Activated naive CD8-positive, alpha-beta T cell treated with anti-CD3 and anti-CD28 coated beads, Interleukin-2, amount 10 ng/mL, durations not matched to agents 7 days and 5 days (primary cell): ENCODE measurements at places on chromosomes 6 and 20. TPM values are rescaled to one million over a fixed set of nuclear protein-coding genes. Genes with fewer than 3 reads are reported as not detected.

DNA sequence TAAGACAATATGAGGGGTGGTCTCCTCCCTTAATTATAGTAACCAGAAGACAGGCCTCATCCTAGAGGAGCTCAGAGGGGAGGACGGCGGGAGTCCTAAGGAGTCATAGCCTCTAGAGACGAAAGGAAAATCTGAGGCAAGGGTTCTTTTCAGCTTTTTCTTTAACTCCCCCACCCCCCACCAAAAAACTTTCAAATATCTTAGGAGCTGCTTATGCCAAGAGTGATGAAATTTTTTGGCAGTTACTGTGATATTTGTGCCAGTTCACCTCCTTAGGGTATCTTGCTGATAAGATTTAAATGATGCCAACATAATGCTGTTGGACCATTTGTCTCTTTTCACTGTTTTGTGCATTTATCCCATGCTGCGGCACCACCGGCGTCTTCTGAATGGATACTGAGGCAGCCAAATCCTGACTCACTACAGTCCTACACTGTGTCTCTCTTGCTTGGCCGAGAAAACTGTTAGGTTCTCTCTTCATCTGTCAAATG, 44.5 kb upstream of the DSE start:
- no peak for DNase-seq

DNA sequence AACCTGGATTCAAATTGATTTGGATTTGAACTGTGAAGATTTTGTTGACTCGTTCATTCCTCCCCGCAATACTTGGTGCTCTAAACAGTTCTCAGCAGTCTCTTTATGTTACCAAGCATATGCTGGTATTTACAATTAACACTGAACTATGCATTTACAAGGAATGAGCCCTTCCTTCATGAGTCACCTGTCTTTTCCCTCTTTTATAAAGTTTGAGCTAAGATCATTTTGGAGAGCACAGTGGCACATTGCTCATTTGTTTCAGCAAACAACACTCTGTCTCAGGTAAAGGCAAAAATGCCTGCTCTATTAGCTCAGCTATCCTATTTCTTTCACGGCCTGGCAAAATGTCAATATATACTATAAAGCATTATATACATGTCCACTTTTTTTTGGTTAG, 285.4 kb downstream of the PHACTR1 start:
- DNase-seq: no peak

Gene OR2J3
- not detected for total RNA-seq

- DNase-seq: no peak
These were observed 61.5 kb upstream of the TFB1M start for GRCh38 chr6:155375801-155376200.

Gene OR2B3
- not detected for total RNA-seq

Gene TULP4
- 58.1 TPM for total RNA-seq

Gene MYLK2
- total RNA-seq: 0.31 TPM

Gene CUL9
- total RNA-seq: 75.1 TPM

GRCh38 chr6:163701762-163702161, 287.2 kb downstream of the QKI start:
- DNase-seq: no peak

Gene DDX43
- total RNA-seq: 1.3 TPM

GRCh38 chr20:47970282-47970903, 185.1 kb upstream of the SULF2 start:
- DNase-seq: no peak

- no peak for DNase-seq
These were observed 175.1 kb upstream of the PDE10A start for GRCh38 chr6:165837948-165838745.

Gene PBX2
- total RNA-seq: 112 TPM

DNA sequence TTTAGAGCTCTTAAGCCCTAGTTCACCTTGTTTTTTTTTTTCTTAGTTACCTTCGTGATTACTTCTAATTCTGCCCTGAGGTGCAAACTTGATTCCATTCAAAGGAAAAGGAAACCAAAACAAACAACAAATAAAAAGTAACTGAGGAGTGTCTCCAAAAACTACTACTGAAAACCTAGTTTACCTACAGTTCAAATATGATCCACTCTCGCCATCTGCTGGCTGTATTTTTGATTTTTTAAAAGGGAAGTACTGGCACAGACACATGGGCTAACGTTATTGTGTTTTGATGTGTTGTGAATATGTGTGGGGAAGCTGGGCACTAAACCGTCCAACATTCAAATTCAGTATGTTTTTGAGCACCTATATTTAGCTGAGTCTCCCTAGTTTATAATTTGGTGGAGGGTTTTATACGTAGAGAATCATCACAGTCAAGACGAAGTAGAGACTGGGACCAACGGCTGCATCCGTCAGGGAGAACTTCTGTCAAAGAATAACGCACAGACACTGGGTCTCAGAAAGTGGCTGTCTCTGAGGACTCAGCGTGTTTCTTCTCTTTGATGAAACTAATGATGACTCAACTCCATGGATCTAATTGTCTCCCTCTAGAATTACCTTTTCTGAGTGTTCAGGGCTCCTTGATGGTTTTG, 373.5 kb upstream of the BTBD3 start:
- DNase-seq: no peak

Gene DYNLT2
- total RNA-seq: 2.3 TPM

Gene RSPH9
- total RNA-seq: not detected

DNA sequence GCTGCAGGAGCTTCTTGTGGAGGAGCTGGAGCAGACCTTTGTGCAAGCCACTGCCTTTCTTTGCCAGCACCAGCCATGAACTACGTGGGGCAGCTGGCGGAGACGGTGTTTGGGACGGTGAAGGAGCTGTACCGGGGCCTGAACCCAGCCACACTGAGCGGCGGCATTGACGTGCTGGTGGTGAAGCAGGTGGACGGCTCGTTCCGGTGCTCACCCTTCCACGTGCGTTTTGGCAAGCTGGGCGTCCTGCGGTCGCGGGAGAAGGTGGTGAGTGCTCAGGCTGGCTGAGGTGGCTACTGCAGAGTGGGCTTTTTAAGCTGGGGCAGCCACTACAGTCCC, 5.1 kb downstream of the LPIN3 start:
- DNase-seq: no peak

DNA sequence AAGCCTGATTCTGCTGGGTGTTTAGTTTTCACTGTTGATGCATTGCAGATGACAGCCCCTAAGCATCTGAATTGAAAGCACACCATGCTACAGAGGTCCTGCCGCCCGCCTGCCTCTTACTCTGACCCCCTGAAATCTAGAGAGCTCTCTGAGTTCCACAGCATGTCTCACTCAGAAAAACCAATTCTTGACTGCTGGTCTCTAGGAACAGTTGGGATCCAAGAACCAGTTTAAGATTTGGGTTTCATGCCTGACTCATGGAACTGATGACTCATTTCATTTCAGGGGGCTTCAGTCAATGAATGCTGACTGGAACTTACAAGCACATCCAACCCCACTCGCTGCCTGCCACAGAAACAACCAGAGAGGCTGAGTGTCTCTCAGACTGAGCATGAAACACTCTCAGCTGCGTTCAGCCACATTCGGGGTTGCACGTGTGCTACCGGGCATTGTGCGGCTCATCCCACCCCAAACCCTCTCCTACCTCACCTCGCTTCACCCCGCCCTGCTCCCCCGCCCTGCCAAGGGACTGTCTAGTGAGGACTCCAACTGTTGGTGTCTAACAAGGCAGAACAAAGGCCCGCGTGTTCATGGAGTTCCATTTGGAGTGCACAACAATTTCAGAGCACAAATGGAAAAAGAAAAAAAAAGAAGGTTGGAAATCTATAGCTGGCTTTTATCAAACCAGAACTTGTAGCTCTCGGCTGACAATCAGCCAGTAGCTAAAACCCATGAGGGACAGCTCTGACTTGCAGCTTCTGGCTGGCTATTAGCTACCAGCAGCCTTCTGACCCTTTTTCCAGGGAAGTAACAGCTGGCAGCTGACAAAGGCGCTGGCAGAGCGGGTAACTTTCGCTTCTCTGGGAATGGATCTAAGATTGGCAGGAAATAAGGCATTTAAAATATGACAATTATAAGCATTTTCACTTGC, 20.0 kb upstream of the TRAF3IP2 start:
- no peak for DNase-seq

DNA sequence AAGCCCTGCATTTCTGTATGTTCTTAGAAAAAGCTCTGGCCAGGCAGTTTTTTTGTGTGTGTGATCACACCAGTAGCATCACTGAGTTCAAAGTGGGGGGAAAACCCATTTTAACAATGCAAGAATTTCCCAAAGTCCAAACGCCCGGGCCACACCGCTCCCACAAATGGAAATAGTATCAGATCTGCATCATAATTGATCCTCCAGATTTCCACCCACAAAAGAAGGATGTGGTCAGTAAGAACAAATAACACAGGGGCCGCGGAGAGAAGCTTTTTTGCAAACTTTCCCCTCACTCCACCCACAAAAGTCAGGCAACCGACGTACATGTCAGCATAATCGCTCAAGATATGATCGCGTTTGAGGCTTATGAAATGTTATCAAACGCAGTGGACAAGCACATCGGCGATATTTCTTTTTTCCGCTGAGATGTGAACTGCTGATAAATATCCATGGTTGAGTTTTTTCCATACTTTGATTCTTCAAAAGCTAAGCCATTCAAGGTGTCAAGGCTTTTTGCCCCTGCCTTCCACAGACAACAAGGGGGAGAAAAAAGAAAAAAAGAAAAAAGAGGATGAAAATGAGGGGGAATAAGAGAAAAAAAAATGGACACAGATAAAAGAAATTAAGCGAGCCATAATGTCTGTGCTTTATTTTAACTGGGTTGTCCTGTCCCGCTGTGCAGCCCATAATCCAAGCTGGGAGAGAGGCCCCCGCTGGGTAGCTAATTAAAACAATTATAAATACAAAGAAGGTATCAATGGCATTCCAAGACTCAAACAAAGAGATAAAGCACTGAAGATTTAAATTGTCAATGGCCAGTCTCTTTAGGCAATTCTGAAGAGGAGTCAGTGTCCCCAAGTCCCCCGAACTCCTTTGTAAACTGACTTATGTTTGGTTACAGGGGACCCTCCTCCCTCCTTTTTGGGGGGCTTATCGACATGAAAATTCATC, 143.5 kb downstream of the ZFP64 start:
- no peak for DNase-seq
